Fibroblast of mammary gland (primary cell): ENCODE measurements at places on chromosomes 11 and 22.
A peak's percentile ranks its signal among the peaks of the same experiment; 100 is the strongest.

- DNase-seq: no peak
Observed at GRCh38 chr11:34856251-34856650, 59.9 kb downstream of the APIP start.

DNA sequence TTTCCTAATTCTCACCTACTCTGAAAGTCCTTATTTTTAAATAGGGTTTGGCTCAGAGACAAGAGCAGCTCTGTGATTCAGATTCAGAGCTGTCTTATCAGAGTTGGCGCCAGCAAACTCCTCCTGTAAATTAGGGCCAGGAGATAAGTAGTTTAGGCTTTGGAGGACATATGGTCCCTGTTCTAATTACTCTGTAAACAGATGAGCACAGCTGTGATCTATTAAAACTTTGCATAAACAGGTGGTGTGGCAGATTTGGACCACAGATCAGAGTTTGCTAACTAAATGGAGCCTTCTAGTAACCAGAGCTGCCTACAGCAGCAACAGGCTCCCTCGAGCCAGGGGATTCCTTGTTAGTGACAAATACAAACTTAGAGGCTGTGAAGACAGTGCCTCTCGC, 27.9 kb downstream of the YPEL1 start:
- DNase-seq: no peak

DNA sequence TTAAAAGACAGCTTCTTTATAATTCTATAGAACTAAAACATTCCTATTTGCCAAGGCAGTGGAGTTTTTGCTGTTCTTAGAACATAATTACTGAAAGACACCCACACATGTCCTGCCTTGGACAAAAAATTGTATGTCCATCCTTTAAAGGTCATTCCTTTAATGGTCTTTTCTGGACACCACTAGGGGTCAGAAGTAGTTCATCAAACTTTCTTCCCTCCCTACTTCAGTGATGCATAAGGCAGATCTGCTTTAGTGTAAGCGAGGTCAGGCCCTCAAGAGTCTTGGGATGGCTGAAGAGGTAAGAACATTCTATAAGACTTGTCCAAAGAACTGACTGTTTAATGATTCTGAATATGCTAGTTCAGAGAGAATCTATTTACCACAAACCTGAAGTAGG, 4.3 kb upstream of the OR51V1 start:
- DNase-seq: peak; percentile 81

DNA sequence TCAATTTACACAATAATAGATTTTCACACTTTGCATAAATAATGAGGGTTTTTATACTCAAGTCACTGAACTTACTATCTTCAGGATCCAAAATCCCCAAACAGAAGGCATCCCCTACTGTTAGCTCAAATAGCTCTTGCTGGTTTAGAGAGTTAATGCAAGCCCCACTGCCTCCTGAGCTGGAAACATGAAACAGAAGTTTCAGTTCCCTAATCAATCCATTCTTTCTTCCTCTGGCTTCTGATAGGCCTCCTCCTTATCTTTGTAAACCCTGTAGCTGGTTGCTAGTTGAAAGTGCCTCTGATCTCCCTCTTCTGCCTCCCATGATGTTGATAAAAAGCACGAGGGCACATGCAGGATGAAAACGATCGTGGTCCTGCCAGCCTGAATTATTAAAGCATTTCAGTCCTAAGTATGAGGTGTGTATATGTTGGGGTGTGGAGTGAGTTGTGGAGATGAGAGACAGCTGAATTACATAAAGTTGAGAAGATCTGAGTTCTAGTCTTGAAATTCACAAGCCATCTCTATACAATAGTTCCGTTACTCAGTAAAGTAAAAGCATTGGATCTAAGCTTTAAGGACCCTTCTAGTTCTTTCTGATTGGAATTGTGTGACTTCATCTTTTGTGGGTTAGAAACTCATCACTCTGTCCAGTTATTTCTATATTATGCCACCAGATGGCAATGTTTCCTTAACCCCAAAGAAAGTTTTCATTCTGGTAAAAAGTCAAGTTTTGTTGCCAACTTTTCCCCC, 35.0 kb upstream of the EHF start:
- DNase-seq: peak; percentile 70

DNA sequence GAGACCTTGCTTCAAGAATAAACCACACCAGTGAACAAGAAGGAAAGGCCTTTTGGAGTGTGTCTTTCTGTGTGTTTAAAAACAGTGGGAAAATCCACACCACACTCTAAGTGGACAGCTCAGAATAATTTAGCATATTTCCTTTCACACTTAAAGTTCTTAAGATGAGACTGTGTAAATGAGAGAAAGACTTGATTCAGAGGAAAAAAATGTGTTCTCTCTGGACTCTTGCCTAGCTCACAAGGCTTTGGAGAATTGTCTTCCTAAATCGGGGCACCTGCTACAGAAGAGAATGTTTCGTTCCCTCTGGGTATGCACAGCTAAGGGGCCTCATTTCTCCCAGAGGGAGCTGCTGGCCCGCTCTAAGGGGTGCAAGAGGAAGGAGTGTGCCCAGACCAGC, 28.4 kb upstream of the CRTAM start:
- no peak for DNase-seq

GRCh38 chr11:23295241-23295640, 435.0 kb upstream of the CCDC179 start:
- no peak for DNase-seq

DNA sequence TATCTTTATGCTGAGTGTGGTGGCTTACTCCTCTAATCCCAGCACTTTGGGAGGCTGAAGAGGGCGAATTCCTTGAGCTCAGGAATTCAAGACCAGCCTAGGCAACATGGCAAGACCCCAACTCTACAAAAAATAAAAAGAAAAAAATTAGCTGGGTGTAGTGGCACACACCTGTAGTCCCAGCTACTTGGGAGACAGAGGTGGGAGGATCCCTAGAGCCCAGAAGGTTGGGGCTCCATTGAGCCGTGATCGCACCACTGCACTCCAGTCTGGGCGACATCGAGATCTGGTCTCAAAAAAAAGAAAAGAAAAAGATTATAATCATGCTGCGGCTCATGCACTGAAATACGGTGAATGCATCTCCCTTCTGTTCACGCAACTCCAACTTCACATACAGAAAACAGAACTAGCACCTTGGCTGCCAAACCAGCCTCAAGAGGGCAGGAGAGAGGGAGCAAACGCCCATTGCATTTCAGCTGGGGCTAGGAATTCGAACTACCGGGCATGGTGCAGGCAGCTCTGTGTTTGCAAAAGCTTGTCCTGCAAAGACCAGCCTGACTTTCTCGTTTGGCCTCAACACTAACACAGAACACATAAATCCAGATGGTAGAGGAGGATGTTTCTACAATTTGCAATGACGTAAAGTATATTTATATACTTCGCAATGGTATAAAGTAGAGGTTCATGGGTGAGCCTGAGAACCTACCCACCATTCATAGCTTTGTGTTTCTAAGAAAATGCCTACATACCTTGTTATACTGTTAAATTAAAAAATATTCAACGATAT, 6.3 kb upstream of the SYNGR1 start:
- DNase-seq: peak; percentile 45

DNA sequence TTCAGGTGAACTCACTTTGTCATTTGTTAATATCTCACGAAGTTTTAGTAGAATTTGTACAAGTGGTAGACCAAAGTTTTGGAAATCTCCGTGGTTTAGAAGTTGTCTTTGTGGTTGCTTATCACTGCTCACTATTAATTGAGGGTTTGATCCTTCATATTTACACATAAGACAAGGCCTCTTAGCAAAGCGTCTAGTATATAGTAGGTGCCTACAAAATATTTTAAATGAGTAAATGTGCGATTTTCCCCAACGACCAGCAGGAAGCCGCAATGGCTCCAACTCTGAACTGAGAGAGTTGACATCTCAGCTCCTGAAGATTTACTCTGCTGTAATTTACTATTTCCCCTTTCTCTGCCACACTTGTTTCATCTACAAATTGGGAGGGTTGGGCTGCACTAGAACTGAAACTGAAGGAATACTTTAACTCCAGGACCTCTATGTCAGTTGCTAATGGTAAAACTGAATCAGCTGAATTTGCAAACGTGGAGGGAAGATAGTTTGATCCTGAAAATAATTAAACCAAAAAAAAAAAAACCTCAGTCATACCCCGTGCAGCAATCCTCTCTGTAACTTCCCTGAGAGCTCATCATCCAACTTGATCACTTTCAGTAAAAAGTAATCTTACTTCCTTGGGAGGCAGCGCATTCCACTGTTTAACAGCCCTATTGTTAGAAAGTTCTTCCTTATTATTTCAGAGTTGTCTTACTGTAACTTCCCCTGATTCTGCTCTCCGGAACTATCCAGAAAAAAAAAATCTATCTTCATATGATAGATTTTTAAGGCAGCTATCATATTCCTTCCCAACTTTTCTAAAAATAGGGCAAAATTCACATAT, 1.3 kb upstream of the SBF2 start:
- DNase-seq: no peak

- DNase-seq: no peak
Observed at GRCh38 chr11:17596310-17596669, 49.2 kb downstream of the OTOG start.

DNA sequence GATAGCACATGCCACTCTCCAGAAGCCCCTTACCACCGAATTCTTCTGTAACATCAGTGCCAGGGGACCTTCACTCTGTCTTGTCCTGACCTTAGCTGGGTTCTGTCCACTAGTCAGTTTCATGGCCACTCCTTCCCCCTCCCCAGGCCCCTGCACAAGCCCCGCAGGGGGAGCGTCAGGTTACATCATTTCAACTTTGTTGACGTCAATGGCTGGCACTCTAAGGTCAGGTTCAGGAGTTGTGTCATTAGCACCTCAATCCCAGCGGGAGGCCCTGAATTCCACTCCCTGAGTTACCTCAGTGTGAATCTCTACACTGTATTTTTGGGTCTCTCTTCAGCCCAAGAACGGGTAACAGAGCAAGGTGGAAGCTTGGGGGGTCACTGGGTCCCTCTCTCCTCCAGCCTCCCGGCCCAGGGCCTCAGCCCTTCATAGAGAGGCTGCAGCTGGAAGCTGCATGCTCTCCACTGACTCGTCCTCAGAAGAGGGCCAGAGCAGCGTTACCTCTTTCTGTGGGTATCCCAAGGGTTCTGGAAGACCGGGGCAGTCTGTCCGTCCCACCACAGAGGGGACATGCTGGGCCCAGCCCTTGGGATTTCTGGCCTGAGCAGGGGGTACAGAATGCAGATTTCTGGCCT, 10.3 kb downstream of the USH1C start:
- DNase-seq: no peak

GRCh38 chr22:20291604-20292063, 23.5 kb upstream of the RTN4R start:
- DNase-seq: no peak

- no peak for DNase-seq
Observed at GRCh38 chr22:29016067-29016938, 45.3 kb downstream of the C22orf31 start.

GRCh38 chr22:37057226-37057625, 5.7 kb downstream of the KCTD17 start:
- DNase-seq: no peak

- DNase-seq: no peak
Observed at GRCh38 chr11:119512369-119512768, 89.4 kb upstream of the THY1 start.

DNA sequence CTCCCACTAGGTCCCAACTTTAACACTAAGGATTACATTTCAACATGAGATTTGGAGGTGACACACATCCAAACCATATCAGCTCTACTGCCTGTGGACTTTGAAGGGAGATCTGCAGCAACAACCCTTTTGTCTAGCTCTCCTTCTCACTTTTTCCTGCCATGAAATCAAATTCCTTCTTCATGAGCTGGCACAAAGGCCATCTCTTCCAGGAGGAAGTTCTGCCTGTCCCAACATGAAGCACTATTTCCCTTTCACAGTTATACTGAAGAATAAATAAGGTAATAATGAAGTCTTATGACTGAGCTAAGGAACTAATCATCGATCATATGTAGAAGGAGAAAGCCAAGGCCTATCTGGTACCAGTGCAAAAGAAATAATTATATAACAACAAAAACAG, 253.5 kb upstream of the TENM4 start:
- no peak for DNase-seq

GRCh38 chr22:24146194-24146616, 35.1 kb upstream of the SUSD2 start:
- DNase-seq: peak; percentile 89

DNA sequence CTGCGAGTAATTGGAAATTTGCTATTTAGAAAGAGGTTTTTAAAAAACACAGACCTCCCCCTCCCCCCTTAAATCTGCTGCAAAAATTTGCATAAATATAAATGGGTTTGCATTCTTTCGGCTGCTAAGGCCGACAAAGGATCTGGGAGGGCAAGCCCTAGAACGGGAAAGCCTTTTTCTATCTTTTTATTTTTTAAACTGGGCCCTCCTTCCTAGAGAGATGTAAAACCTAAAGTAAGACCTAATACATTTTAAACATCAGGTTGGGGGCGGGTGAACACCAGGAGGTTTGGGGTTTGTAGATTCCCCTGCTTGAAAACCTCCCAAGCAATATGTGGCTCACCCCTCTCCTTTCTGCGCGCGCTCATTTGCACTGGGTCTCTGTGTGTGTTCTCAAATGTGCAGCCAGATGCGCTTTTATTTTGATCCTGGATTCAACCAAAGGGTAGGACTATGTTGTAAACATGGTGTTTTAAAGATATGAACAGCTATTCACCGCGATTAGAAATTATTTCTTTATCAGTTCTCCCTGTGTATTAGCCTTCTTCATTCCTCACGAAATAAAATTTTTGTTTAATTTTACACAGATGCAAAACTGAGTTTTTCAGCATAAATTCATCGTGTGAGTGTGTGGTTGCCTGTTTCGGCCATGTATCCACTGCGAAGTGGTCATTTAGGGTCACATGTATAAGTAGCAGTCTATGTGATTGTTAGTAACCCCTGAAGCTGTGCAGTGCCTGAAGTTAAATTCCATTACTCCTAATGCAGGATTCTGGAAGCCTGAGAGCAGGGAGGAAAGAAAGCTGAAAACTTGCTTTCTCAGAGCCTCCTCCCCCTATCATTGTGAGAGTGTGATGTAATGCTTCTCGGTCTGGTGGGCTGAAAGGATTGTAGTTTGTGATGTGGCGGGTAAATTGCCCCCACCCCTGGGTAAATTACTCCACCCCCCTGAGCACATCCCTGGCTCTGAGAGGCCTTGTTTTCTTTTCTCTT, 988 bp downstream of the TNRC6B start:
- DNase-seq: peak; percentile 55

DNA sequence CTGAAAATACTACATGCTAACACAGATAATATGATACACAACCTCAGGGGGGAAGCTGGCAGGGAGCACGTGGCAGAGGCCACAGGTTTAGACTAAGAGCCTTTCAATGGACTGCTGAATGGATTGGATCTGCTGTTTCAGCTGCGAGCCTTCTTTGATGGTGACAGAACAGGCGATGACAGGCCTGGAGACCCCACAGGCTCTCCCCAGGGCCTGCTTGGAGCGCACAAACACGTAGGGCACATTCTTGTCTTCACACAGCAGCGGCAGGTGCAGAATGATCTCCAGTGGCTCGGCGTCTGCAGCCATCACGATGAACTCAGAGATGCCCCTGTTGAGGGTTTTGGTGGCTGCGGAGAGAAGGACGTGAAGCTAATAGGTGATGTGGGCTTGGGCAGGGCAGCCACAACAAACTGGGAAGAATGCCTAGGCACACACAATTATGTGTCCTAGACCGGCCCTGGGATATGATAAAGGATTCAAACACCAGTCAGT, 13.8 kb downstream of the SNU13 start:
- no peak for DNase-seq
